ENCODE measurements at places on chromosomes 2 and 18.

GRCh38 chr2:229346816-229347540 lies 75.9 kb upstream of the PID1 start:
- no peak for DNase-seq

GRCh38 chr2:186339716-186340115 lies 146.3 kb upstream of the ZC3H15 start:
- no peak for DNase-seq

DNA sequence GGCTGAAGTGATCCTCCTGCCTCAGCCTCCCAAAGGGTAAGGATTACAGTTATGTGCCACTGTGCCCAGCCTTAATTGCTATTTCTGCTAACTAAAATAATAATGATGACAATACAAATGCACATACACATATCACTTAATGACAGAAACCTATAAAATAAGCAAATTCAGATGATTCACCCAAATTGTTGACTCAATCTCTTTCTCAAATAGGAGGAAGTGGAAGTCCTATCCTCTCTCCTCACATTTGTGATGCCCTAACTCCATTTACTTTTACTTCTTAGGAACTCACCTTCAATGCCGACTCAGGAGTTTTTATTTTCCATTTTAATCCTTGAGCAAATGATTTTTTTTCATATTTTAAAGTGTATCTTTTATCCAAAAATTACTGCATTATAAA lies 24.5 kb upstream of the RAPH1 start:
- no peak for DNase-seq

DNA sequence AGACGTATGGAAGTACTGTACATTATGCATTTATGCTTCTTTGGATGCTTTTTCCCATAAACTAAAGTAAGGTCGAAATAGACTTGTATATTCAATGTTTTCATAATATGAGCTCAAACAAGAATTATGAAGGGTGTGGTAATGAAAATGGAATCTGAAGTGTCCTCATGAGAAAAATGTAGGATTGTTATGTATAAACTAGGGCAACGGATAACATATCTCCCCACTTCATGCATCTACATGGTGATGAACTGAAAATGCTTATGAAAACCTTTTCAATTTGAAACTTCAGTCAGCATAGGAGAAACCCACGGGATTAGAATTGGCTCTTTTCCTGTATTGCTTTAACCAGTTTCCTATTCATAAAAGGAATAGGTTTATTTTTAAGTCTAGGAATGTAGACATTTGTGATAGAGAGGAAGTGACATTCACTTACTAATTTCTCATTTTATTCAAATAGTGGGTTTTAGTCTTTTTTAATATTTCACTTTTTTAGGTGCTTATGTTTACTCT lies 608.2 kb upstream of the GCFC2 start:
- DNase-seq = no peak

DNA sequence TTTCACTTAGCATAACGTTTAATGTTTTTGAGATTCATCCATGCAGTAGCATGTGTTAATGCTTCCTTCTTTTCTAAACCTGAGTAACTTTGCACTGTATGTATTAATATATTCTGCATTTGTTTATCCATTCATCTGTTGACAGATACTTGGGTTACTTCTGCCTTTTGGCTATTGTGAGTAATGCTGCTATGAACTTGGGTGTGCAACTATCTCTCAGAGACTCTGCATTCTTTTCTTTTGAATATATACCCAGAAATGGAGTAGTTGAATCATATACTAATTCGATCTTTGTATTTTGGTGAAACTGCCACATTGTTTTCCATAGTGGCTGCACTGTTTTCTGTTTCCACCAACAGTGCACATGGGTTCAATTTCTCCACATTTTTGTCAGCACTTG lies 128.3 kb downstream of the SH3BP4 start:
- no peak for DNase-seq

DNA sequence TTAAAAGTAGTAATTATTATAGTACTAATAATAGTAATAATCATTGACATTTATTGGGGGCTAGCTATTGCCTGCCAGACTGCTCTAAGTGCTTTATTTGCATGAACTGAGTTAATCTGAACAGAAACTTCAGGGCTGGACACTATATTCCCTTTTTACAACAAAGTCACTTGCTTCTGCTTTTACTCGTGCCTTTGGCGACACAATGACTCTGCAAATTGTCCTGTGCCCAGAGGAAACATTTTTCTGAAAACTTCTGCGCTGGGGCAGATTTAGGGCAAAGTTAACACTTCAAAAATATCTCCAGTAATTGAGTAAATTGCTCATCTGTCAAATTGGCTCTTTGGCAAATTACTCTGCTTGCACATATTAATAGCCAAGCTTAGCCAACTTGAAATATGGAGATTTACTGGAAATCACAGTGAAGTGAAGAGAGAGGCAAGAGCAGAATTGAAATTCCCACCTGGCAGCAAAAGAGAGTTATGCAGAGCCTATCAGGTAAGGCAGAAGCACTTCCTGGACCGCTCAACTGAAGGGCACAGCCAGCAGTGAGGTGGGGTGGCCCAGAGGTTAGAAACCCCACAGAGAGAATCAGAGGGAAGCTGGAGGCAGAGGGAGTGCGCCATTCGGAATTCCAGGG lies 36.3 kb downstream of the BMP10 start:
- no peak for DNase-seq

Data from effector CD4-positive, alpha-beta T cell (primary cell).